ENCODE measurements at places on chromosomes 16 and 17.

DNA sequence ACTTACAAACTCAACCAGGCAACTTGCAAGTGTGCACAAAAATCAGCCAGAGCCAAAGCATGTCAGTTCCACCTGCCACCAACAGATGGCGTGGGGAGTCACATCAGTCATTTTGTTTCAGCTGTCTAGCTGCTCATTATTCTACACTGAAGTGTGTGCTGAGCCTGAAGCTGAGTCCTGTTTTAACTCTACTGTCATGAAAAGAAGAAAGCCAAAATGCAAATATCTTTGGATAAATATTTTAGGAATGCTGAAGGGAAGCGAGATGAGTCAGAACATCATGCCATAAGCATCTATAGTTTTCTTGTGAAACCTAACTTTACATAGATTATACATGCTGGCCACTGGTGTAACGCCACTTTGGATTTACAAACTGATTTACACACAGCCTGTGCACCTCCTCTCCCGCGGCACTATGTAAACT is 172.6 kb downstream of the CDK5R1 start:
- peak; percentile 74 for DNase-seq

- no peak for DNase-seq
These were observed 5.7 kb downstream of the DUSP3 start for GRCh38 chr17:43772877-43773648.

DNA sequence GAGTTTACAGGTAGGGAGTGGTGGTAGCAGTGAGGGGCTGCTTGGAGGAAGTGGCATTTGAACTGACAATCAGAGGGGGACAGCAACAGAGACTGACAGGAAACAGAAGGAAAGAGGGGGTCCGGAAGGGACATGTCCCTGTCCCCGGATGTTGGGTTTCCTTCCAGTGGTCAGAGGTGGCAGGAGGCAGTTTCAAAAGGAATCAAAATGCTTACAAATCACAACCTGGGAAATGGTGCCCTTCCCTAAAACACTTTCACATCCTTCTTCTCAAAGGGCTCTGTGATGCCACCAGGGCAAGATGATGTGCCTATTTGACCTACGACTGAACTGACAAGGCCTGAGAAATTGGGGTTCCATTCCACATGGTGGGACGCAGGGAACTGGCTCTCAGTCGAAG is 19.7 kb downstream of the ADGRG1 start:
- no peak for DNase-seq

DNA sequence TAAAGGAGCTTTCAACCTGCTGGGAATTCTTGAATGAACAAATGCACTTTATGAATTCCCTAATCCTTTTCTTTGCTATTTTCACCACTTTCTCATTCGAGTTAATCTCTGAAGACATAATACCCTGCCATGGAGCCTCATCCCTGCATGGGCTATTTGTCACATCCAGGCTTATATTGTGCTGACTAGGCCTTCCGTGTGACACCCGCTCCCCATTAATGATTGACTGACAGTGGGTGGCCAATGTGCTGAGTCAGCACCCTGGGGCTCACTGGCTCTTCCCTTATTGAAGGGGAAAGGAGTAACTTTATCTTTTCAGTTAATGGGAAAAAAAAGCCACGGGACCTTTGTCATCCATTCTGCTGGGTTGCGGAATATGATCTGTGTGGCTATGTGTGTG is 1024.8 kb upstream of the EEF2KMT start:
- no peak for DNase-seq

DNA sequence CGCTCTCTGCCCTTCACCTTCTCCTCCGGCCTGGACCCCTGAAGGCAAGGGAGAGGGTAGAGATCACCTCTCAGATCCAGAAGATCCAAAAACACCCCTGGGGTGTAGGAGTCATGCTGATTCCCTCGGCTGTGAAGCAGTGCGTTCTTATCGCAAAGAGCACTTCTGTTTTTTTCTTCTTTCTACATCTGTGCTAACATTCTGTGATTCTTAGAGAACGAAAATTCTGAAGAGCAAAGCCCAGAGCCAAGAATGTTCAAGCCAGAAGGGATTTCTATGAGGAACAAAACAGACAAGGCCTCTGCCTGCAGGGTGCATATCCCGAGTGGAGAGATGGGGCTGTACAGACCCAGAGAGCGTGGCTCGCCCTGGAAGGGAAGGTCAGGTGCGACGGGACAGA is 17.2 kb downstream of the NPTX1 start:
- no peak for DNase-seq

Measured in cerebellum (tissue), 4 donors.